ENCODE measurements at places on chromosomes 2 and 18.
A peak's percentile ranks its signal among the peaks of the same experiment; 100 is the strongest.

DNA sequence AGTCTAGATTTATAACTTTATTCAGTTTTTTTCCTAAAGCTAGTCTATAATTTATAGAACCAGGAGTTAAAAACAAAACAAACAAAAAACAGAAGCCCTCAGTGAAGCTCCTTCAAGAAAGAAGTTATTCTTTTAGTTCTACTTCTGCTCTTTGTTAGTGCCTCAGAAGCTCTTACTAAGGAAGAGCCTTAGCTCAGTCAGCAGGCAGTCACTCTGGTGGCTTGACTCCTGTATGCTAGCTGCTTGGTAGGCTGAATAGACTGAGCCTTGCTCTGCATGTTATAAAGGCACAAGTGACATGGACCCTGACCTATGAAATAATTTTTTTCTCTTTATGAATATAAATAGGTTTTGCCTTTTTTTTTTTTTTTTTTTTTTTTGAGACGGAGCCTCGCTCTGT is 24.8 kb downstream of the NCOA1 start:
- DNase-seq = no peak

GRCh38 chr18:30727849-30728248 is 314.7 kb downstream of the DSC3 start:
- no peak for DNase-seq

GRCh38 chr2:10236571-10237391 is 65.9 kb upstream of the HPCAL1 start:
- no peak for DNase-seq

- DNase-seq = no peak
Measured at GRCh38 chr2:19893520-19894133, 8.2 kb downstream of the TTC32 start.

DNA sequence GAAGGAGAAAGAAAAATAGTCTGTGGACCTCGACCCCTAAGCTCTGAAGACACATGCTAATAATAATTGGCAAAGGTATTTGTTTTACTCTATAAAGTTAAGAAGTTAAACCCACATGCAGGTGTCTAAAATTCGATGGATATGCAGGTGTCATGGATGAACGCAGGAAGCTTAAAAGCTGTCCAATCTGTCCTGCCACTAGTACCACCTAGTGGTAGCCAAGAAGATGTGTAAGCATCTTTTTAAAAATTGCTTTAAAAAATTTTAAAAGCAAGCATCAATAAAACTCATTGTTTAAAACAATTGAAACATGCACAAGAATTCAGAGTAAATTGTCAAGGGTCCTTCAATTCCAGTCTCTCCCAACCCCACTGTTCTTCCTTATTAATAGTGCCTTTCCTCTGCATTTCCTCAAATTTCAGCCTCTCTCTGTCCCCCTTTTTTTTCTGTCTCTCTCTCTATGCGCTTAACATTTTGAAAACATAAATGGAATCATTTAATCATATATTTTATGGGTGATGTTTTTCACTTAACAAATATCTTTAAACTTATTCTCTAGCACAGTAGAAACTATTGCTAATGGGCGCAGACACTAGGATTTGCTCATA is 30.6 kb upstream of the PPP3R1 start:
- DNase-seq = peak; percentile 45

DNA sequence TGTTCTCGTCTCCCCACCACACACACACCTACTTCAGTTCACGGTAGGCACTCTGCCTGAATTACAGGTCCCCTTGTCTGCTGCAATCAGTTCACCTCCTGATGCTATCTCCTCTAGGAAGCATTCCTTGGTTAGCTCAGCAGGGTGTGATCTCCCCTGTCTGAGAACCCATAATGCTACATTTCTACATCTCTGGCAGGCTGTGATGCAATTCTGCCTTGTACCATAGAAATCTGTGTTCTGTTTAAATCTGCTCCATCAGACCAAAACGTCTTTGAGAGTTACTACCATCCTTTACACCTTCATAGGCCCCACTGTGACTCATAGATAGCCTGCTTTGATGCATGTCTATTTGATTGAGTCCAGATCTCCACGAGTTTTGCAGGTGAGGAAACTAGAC is 103.9 kb downstream of the TTC32 start:
- no peak for DNase-seq

GRCh38 chr2:154259030-154259429 is 387.3 kb downstream of the GALNT13 start:
- DNase-seq = no peak

GRCh38 chr2:30732376-30732775 is 74.9 kb downstream of the CAPN13 start:
- no peak for DNase-seq

DNA sequence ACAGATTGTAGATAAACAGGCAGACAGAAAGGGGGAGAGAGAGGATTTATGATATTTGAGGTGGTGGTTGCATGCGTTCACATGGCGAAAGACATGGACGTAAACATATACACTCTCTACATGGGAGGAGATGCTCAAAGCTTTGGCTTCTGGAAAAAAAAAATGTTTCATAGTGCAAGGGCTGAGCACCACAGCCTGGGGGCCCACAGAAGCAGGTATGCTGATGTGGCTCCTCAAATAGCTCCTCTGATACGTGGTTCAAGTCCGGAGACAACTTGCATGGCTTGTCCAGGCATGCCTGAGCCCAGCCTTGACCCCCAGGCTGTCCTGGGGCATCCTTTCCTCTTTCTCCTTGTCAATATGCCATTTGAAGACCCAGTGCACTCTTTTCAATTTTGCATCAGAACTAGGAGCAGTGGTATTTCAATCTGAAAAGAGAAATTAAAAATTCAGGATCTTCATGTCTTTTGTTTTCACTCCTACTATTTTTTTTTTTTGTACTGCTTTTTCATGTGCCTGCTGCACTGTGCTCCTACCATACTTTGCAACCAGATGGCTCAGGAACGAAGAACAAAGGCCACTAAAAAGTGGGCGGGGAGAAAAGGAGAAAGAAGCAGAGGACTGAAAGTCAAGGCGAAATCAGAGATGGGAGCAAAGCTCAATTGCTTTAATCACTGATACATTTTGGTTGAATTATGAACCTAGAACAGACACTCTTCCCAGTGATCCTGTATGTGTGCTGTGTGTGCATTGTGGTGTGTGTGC is 495.7 kb upstream of the TCF4 start:
- no peak for DNase-seq

GRCh38 chr2:26637811-26638310 is 3.3 kb downstream of the CIB4 start:
- no peak for DNase-seq

- DNase-seq = no peak
Measured at GRCh38 chr18:11024928-11025669, 124.3 kb downstream of the PIEZO2 start.

DNA sequence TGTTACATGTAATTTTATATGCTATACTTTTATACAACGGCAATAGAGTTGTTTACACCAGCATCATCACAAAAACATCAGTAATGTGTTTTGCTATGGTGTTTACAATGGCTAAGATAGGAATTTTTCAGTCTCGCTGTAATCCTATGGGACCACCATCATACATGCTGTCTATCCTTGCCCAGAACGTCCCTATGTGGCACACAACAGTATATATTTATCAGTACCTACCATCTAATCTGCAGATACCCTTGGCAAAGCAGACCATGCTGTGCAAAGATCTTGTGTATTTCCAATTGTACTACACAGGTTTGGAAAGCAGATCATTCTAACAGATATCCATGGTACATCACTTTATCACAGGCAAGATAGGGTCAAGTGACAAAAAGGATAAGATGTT is 15.3 kb downstream of the RPL31 start:
- DNase-seq = no peak

GRCh38 chr18:478681-479080 is 21.8 kb downstream of the COLEC12 start:
- no peak for DNase-seq

DNA sequence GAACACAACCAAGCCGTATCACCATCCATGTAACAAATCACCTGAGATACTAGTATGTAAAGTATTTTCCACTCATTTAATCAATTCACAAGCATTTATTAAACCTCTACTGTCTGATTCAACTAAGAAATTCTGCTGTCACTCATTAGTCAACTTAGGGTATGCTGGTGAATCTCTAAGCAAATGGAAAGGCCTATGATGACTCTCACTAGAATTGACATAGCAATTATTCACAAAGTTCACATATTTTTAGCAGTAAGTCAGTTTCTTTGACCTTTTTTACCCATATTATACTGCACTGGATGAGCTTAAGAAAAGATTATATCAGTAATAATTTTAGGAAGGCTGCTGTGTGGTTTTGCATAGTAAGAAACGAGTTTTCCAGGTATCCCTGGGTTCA is 130.1 kb downstream of the SLC8A1 start:
- no peak for DNase-seq

DNA sequence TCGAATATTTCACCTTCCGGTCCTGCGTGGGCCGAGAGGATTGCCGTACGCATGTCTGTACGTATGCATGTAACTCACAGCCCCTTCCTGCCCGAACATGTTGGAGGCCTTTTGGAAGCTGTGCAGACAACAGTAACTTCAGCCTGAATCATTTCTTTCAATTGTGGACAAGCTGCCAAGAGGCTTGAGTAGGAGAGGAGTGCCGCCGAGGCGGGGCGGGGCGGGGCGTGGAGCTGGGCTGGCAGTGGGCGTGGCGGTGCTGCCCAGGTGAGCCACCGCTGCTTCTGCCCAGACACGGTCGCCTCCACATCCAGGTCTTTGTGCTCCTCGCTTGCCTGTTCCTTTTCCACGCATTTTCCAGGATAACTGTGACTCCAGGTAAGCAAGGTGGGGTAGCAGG is at the start of gene SERPINB5:
Gene SERPINB5 (plus strand): TSS at position 291 of the 400 bp plus-strand sequence. CDS start 7,471 bp downstream, outside the sequence.
- no peak for DNase-seq

DNA sequence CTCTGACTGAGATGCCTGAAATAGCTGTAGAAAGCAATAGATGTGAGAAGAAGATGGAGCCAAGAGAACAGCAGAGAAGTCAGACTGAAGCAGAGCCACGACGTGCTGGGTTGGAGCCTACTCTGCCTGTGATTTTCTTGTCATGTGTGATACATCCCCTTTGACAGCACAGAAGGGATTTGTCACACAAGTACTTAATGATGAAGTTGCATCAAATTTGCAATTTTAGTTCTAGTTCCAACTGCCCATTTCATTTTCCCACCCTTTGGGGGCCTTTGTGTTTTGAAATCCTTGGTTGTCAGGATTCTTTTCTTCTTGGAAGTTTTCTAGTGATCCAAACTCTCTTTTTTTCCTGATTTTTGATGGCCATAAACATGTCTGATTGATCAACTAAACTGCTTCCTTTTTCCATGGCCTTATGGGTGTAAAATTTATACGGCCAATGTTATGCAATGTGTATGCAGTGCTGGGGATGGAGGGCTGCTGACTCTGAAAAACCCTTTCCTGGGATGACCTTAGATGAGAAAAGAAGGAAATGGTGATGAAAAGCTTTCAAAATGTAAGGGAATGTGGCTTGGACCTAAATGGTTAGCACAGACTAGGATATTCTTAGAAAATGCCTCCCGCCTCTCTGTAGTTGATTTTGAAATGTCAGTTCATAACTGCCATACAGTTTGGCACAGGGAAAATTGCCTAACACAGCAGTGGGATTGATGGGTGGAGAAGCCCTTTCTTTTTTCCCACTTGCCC is 9.6 kb upstream of the B3GNT2 start:
- no peak for DNase-seq

DNA sequence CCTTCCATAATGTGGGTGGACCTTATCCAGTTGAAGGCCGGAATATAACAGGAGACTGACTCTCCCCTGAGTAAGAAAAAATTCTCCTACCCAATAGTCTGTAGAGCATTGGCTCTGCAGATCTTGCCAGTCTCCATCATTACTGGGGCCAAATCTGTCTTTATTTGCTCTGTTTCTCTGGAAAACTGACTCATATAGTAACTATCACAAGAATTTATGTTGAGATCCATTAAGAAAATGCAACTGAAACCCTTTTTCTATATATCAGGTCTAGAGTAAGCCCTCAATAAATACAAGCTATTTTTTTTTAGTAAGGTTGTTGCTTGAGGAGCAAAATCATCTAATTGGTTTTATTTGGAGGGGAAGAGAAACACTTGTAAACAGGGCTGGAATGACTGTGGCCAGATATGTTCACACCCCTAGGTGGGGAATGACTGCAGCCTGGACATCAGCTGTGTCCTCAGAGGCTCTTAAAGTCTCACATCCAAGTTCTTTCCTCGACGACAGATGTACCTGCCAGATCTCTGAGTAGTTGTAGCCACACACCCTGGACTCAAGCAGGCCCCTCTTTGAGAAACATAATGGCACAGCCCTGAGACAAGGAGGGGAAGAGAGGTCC is 339.7 kb downstream of the TNS1 start:
- no peak for DNase-seq

- no peak for DNase-seq
Measured at GRCh38 chr2:38540580-38541286, 62.0 kb downstream of the HNRNPLL start.

DNA sequence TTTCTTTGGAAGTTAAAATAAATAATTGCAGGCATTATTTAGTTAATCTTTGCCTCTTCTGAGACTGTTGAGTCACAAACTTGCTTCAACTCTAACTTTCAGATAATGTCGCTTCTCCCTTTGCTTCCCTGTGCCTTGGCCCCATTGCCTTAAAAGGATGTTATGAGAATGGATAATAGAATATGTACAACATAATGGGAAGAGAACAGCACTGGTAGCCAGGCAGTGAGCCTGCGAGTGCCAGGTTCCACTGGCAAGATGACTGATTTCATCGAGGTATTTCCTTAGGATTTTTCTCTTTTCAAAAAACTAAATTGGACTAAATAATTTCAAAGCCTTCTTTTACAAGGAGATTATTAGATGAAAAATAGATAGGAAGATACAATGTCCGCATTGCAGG is 420.9 kb downstream of the TGIF1 start:
- DNase-seq = no peak

DNA sequence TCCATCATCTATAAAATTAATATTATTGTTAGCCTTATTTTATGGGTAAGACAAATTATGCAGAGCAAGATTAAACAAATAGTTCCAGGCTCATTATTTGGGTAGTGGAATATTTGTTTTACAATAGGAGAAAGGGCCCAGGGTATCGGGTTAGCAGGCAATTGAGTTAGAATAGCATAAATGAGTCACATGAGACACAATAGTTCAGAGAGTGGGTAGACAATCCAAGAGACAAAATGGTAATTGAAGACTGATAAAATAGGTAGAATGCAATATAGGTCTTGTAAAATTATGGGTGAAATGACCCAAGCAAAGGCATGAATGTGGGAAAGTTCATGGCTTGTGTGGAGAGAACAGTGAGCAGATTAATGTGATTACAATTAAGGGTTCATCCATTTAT is 790.9 kb upstream of the GCFC2 start:
- no peak for DNase-seq

DNA sequence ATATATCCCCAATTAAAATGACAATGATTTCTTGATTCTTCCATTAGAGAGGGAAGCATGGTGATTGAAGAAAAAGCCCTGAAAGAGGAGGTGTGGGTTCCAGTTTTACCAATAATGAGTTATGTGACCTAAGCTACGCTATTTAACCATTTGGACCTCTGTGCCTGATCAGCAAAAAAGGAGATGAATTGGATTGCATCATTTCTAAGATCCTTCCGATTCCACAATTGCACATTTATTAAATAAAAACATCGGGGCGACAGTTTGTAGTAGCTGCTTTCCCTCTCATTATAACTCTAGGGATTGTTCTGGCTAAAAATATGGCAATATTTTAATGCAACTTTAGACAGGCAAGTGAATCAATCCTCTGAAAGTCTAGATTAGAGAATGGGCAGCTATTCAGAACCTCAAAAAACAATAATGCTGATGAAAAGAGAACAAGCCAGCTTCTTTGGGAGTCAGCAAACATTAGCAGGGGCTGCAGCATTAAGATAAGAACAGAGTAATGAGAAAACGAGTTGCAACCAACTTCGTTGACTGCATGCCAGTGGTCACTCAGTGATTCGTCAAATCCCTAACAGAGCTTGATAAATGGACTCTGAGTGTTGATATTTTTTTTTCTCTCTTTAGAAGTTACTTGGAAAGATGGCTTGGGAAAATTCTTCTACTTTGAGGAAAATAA is 301.2 kb downstream of the AGPS start:
- no peak for DNase-seq

Measured in Jurkat, Clone E6-1 (cell line).